H1 (cell line): ENCODE measurements at places on chromosomes 2 and 18. TPM values are rescaled to one million over a fixed set of nuclear protein-coding genes. Genes with fewer than 3 reads are reported as not detected.

LIMS3 gene
- polyA plus RNA-seq: not detected in 2 replicates

ALKAL2 gene
- 4.3 and 4.6 TPM in 2 replicates for polyA plus RNA-seq

DUSP28 gene
- 2.3 and 3.3 TPM in 2 replicates for polyA plus RNA-seq

ATP8B1 gene
- polyA plus RNA-seq: 1.1 TPM in 2 replicates

DNA sequence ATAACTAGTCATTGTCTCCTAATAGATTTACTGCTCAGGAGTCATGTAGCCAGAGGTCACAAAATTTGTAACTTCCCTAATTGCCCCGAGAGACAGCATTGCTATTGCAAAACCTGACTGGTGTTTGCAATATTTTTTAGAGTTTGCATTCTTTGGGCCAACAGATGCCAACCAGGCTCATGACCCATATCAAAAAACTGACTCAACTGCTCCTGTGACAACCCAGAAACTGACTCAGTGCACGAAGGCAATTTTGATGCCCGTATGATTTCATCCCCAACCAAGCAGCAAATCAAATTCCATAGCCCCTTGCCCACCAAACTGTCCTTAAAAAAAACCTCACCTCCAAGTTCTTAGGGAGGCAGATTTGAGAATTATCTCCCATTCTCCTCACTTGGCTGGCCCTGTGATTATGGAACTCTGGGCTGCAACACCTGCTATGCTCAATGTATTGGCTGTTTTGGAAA lies 951.3 kb downstream of the TSN start:
- no peaks in the 10 kb centered on the region for H3K27me3 ChIP-seq
- no peak overlapping the region for H3K4me3 ChIP-seq
- no peaks in the 10 kb centered on the region for H3K36me3 ChIP-seq
- no peaks in the 10 kb centered on the region for H3K4me1 ChIP-seq
- H3K27ac ChIP-seq: no peak overlapping the region

DNA sequence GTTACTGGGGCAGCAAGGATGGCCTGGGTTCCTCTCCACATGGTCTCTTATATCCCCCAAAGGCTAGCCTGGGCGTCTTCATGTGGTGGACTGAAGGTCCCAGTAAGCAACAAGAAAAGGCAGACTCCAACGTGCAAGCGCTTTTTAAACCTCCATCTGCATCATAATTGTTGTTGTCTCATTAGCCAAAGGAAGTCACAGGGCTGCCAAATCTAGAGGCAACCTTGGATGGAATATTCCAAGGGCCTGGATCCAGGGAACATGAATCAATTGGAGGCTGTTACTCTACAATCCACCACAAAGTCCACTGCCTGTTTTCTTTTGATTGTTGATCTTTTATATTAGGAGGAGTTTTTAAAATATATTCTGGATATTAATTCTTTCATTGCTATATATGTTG lies 118.8 kb downstream of the SH3RF3 start:
- H3K27me3 ChIP-seq: no peaks in the 10 kb centered on the region; the same call in 1 of the 2 replicates
- H3K36me3 ChIP-seq: no peaks in the 10 kb centered on the region
- no peaks in the 10 kb centered on the region for H3K4me1 ChIP-seq
- no peak for DNase-seq
- no peak overlapping the region for H3K27ac ChIP-seq
- H3K4me3 ChIP-seq: no peak overlapping the region

DNA sequence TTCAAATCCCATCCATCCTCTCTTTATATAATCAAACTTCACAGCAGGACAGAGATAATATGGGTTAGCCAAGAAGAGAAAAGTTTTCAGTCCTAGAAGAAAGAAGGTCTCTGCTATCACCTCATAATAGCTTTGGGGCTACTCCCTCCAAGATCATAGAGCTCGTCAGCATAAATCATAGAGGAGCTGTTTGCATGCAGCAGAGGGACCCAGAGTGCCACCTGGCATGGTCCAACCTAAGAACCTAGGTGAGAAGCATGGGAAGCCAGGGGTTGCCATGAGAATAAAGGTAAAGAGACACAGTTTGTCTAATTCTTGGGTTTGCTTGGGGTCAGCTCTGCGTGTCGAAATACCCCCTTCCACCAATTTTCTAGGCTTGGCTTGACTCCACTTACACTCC lies 87.1 kb upstream of the CYP1B1 start:
- no peak overlapping the region for H3K4me3 ChIP-seq
- H3K36me3 ChIP-seq: no peaks in the 10 kb centered on the region

GRCh38 chr2:239465017-239466001 lies 64.5 kb upstream of the HDAC4 start:
- no peak overlapping the region for H3K4me3 ChIP-seq
- H3K27ac ChIP-seq: no peak overlapping the region
- H3K36me3 ChIP-seq: no peaks in the 10 kb centered on the region
- DNase-seq: no peak

DNA sequence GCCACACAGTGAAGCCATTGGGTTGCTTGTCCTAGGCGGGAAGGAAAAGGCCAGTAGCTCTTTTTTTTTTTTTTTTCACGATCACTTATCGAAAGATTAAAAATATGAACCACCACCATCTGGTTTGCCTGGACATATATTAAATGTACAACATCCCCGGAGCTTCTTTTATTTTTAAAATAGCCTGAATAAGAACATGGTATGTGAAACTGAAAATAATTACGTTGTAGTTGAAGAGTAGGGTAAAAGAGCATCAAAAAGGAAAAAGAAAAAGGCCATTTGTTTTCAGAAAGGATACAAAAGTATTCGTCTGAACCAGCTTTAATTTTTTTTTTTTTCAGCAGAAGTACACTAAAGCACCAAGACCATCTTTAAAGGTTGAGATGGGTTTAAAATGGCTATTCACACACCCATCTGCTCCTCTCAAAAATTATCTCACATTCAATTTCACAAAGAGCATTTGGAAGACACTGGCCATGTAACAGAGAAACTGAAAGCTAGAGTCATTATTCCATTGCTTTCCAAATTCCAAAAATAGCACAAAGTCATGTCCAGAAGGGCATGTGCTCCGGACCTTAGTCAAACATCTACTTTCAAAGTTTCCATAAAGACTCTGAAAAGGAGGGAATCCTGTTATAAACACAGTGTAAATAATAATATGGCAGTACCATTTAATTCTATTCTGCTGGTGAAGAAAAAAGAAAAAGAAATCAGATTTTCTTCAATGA lies 82.9 kb downstream of the SCN3A start:
- H3K36me3 ChIP-seq: no peaks in the 10 kb centered on the region
- no peak overlapping the region for H3K4me3 ChIP-seq

GRCh38 chr18:31401156-31402025 lies 24.8 kb downstream of the DSG4 start:
- no peaks in the 10 kb centered on the region for H3K4me1 ChIP-seq
- H3K4me3 ChIP-seq: no peak overlapping the region
- no peak for DNase-seq
- H3K36me3 ChIP-seq: no peaks in the 10 kb centered on the region

- H3K27me3 ChIP-seq: no peaks in the 10 kb centered on the region
- no peaks in the 10 kb centered on the region for H3K36me3 ChIP-seq
- no peak for DNase-seq
- no peak overlapping the region for H3K4me3 ChIP-seq
Observed at GRCh38 chr2:206558492-206558891, 83.8 kb upstream of the FAM237A start.

GRCh38 chr18:27214831-27215230 lies 29.7 kb upstream of the CHST9 start:
- no peak for DNase-seq
- no peak overlapping the region for H3K4me3 ChIP-seq
- H3K27me3 ChIP-seq: peaks cover 1% of the 10 kb centered on the region
- no peaks in the 10 kb centered on the region for H3K36me3 ChIP-seq
- H3K27ac ChIP-seq: no peak overlapping the region
- peaks cover 4% of the 10 kb centered on the region; the same call in 1 of the 2 replicates for H3K4me1 ChIP-seq

- H3K4me1 ChIP-seq: no peaks in the 10 kb centered on the region
- H3K4me3 ChIP-seq: no peak overlapping the region
- no peaks in the 10 kb centered on the region for H3K36me3 ChIP-seq
Observed at GRCh38 chr2:129464036-129464435, 515.4 kb upstream of the RAB6C start.

DNA sequence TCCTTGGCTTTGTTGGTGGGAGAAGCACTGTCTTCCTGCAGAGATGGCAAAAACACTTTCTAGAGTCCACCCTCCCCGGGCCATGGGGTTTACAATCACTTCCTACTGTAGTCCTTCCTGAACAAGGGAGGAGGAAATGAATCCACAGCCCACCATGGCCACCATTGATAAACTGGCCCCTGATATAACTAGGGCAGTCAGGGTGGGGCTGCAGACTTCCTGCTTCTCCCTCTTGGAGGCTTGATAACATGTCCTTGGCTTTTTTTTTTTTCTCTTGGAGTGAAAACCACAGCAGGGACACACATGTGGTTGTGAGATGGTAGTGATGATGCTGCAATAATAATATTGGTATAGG lies 437.8 kb downstream of the ZNF521 start:
- no peak overlapping the region for H3K4me3 ChIP-seq
- H3K36me3 ChIP-seq: no peaks in the 10 kb centered on the region
- no peaks in the 10 kb centered on the region for H3K27me3 ChIP-seq
- H3K4me1 ChIP-seq: peaks cover 2% of the 10 kb centered on the region; the same call in 1 of the 2 replicates
